IPS DF 19.7 (cell line): ENCODE measurements at places on chromosomes 6 and 20.

DNA sequence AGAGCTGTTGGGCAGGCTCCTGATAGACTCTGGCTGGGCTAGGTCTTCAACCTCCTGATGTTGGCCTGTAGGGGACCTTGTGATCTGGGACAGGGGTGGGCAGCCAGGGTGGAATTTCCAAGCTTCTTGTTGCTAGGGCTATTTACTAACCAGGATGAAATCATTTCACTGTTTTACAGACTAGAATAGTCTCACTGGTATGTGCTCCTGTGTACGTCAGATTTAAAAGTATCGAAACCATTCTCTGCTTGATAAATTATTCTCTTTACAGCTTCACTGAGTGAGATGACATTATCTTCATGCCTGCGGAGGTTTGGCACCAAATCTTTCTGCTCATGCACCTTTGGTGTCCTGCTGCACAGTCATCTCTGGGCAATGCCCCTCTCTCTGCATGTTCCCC, 10.9 kb downstream of the EDN1 start:
- DNase-seq: no peak

DNA sequence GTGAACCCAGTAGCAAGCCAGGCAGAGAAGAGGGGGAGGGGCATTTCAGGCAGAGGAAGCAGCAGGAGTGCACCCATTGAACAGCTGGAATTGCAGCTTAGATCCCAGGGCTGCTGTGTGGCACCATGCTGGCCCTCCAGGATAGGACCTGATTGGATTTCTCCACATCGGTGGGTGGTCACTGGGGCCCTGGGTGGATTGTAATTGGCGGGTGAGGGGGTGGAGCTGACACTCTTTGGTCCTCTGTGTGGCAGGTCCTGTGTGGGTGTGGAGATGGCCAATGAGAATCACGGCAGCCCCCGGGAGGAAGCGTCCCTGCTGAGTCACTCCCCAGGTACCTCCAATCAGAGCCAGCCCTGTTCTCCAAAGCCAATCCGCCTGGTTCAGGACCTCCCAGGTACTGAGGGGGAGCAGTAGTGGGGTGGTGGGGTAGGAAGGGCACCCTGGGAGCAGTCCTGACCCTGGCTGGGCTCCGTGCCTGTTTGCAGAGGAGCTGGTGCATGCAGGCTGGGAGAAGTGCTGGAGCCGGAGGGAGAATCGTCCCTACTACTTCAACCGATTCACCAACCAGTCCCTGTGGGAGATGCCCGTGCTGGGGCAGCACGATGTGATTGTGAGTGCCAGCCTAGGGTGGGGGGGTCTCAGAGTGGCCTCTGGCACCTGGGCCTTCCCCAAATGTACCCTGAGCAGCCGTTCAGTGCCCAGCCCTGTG, 4.4 kb downstream of the PCIF1 start:
- no peak for DNase-seq

- DNase-seq: no peak
Measured at GRCh38 chr6:75424618-75425548, 68.7 kb downstream of the FILIP1 start.

GRCh38 chr6:10769419-10769818, 21.8 kb downstream of the TMEM14B start:
- DNase-seq: no peak

- no peak for DNase-seq
Measured at GRCh38 chr6:109894181-109894580, 83.9 kb upstream of the GPR6 start.

DNA sequence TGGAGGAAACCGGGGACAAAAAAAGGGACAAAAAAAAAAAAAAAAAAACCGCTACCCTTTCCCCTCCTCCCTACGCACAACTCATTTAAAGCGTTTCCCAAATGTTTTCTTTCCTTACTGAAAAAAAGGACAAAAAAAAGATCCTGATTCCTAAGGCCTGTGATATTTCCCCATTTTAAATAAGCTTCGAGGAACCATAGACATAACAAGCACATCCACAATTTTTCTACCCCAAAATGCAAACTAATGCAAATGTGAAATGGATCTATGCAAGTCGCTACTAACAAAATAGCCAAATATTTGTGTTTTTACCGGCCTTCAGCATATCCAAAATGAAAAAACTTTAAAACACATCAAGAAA, 1.4 kb upstream of the ZNF217 start:
- no peak for DNase-seq
